AG20443 (cell line): ENCODE measurements at places on chromosomes 3 and 15.
A peak's percentile ranks its signal among the peaks of the same experiment; 100 is the strongest.

GRCh38 chr3:89372456-89372855, 265.0 kb downstream of the EPHA3 start:
- DNase-seq: peak; percentile 20

DNA sequence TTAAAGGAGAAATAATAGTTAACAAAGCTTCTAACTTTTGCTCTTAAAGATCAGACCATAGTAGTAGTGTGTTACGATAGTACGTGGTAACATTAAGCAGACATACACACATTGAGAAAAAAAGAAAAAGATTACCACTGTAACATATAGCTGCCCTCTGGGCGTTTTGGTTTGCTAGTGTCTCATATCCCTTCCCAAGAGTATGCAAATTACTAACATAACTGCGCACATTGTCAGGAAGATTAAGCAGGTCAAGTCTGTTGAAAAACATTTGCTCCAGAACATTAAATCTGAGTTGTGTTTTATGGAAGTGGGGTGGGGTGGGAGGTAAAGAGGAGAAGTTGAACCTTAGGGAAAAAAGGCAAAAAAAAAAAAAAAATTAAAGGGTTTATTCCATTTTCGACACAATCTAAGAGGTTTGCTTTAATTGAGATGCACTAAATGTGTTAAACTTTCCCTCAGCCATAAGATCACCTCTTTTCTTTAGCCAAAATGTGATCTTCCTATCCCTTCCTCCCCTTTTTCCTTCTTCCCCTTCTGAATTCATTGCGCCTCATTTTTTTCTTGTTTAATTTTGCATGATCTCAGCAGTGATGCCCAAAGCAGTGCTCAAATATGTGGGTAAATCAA, 1.5 kb upstream of the LRIG1 start:
- no peak for DNase-seq

- DNase-seq: peak; percentile 30
Measured at GRCh38 chr3:113054552-113054951, 63.8 kb downstream of the GTPBP8 start.

GRCh38 chr3:41188306-41188705, 11.0 kb upstream of the CTNNB1 start:
- no peak for DNase-seq

DNA sequence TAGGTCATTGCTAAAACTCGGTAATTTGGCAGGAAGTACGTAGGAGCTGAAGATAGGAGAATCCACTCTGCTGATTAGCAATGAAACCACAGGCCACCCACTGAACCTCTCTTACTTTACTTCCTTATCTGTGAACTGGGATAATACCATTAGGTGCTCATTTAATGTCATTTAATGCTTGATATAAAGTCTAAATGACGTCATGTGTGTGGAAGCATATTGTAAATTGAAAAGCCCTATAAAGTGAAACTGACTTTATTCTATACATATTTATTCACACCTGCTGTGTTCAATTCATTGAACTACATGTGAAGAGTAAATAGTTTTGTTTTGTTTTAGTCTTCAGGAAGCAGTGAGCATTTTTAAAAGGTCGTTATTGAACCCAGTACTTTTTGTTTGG, 137.5 kb downstream of the CNTN4 start:
- no peak for DNase-seq

DNA sequence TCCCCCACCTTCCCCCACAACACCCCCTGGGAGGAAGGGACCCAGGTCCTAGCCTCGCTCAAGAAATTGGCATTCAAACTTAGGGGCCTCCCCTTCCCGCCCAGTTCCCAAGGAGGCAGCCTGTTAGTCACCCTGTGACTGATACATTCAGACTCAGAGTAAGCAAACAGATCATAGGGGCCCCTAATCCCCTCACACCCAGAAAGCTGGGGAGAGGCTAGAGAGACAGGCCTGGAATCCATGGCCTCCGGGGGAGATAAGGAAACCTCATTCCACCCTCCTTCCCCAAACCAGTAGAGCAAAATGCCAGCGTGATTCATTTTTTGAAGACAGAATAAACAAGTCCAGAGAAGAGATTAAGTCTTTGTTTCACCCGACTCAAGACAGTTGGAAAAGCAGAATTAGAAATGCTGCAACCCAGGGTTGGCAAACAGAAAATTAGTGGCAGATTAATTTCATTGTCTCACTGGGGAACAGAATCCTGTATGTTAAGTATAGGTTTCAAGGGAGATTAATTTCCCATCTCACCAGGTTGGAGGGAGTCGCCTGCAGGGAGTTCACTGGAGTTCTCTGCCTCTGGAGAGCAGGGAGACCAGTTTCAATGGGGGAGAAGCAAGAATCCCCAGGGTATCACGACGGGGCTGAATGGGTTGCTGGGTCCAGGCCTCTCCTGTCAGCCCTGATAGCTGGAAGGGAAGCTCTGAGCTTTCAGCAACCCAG, 268.3 kb downstream of the UACA start:
- DNase-seq: peak; percentile 83
